ENCODE measurements at places on chromosomes 11 and 22.

GRCh38 chr11:47335733-47336132 lies 16.8 kb downstream of the MYBPC3 start:
- DNase-seq: no peak

- no peak for DNase-seq
Measured at GRCh38 chr11:87128372-87128771, 90.6 kb downstream of the TMEM135 start.

- DNase-seq: no peak
Measured at GRCh38 chr22:39138357-39138997, 14.0 kb downstream of the CBX7 start.

GRCh38 chr11:96257036-96257435 lies 86.0 kb downstream of the MAML2 start:
- no peak for DNase-seq

GRCh38 chr11:316891-317301 lies 3.1 kb downstream of the IFITM1 start:
- no peak for DNase-seq

- DNase-seq: no peak
Measured at GRCh38 chr11:11035331-11035730, 177.5 kb upstream of the ZBED5 start.

- DNase-seq: no peak
Measured at GRCh38 chr11:36056160-36056751, 112.4 kb downstream of the LDLRAD3 start.

DNA sequence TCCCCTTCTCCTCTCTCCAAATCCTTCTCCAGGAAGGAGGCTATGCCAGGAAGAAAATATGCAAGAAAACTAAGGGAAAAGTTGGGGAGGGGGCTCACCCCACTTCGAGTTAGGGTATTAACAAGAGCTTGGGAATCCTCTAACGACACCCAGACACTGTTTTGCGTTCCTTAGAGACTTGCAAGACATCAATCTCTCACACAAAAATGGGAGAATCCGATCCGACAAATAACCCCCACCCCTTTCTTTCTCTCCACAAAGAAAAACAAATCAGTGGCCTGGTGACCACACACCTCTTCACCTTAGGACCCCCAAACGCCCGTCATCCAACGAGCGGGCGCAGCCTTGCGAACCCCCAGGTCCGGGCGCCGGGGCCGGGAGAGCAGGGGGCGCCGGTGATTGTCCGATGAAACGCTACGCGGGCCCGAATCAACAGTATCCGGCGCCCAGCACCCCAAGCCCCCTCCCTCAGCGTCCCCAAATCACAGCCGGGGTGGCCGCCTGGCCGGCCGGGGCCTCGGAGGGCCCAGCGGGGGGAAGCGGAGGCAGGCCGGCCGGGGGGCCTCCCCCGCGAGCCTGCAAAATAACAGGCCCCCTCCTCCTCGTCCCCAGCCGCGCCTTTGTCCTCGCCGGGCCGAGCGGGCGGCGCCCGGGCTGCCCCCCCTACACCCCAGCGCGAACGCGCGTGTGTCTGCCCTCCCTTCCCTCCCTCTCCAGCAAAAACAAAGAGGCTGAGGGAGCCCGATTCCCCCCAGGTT lies 690 bp downstream of the CSNK1E start:
- no peak for DNase-seq

- DNase-seq: no peak
Measured at GRCh38 chr11:48538991-48539390, 50.4 kb downstream of the OR4A47 start.

DNA sequence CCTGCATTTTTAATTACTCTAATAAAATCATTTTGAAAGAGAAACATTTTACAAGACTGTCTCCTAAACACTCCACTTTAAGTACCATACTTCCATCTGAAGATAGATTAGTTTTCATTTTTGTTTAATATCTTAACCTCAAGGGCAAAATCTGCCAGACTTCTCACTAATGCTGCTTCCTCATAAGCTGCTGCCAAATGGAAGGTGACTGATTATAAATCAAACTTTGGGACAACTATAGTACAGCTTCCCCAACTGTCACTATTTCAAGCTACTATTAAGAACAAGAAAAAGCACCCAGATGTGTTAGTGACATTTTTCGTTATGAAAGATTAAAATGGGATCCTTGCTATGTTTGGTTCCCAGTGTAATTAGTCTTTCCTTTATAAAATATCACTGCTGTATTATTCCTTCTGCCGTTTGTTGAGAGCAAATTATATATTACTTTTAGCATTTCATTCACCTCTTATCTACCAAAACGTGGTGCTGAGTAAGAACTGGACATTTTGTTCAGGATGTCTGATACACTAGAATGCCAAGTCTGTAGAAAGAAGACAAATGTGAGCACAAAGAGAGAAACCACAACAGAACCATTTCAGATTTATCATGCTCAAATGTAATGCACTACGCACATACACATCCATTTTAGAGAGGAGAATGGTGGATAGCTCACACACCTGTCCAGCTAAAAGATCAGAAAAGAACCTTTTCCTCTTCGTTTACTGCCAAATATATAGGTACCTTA lies 312.2 kb upstream of the C11orf87 start:
- DNase-seq: no peak

- no peak for DNase-seq
Measured at GRCh38 chr22:33903012-33903411, 17.3 kb downstream of the LARGE1 start.

DNA sequence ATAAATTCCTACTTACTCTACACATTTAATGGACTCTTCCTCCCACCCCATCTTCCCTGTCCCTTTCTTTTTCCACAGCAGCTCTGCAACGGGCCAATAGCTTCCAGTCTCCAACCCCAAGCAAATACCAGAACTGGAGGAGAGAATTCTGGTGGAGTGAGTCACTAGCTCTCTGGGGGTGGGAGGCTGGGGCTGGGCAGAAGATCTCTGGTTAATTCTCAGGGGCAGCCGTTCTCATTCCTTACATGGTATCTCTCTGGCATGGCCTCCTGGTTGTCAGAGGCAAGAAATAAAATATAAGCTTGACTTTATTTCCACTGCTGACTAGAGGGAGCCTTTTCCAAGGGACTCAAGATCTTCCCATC lies 90.4 kb upstream of the PARVA start:
- DNase-seq: no peak

GRCh38 chr11:18171377-18172000 lies 1.1 kb upstream of the MRGPRX4 start:
- DNase-seq: no peak

DNA sequence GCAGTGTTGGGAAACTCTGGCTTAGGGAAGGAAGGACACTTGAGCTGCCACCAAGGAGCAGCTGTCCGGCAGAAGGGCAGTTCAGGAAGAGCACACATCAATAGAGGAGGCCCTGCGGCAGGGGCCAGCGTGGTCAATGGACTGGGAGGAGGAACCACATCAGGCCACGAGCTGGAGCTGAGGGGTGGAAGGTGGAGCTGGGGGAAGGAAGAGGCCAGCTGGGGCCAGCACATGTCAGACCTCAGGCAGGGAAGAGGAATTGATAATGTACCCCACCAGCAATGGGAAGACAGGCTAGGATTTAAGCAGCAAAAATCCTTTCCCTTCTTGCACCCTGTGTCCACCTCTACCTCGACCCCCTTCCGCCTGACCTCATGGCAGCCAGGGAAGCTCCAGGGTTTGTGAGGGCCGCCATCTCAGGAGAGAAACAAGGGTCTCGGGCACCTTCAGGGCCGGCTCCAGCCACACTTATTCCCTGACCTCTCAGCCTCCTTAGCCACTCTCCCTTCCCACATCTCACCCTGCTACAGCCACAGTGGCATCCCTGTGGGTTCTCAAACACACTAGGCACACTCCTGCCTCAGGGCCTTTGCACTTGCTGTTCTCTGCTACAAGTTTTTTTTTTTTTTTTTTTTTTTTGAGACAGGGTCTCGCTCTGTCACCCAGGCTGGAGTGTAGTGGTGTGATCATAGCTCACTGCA lies 157.8 kb upstream of the GRK3 start:
- DNase-seq: no peak

- no peak for DNase-seq
Measured at GRCh38 chr11:60761436-60762190, 4.9 kb downstream of the MS4A15 start.

DNA sequence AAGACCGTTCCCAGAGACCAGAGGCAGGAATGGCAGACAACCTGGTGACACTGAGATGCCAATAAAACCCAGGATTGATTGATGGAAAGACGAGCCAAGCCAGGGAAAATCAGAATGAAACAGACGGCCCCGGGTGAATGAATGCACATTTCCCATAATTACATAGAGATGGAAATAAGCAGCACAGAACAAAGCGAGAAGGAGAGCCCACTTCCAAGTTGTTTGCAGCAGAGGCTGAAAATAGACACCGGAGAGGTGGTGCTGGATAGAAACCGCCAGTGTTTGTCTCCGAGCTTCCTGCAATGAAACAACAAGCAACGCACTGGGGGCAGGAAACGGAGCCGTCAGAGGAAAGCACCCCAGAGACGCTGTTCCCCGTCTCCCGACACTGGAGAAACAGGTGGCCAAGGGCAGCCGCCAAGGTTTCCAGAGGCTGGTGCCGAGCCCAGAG lies 406.8 kb downstream of the SHANK2 start:
- no peak for DNase-seq

- DNase-seq: no peak
Measured at GRCh38 chr11:118142809-118143208, 9.8 kb downstream of the SCN4B start.

DNA sequence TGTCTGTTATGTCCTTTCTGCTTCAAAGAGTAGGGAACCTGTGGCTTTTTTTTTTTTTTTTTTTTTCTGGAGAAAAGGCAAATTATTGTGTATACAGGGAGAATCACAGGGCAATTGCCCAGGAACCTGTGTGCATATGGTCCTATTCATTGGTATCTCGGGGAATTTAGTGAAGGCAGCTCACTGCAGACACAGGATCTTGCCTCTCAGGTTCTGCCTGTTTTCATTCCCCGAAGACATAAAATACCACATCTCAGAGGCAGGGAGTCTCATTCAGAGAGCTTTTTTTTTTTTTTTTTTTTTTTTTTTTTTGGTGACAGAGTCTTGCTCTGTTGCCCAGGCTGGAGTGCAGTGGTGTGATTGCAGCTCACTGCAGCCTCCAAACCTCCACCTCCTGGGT lies 88.3 kb downstream of the OSBP2 start:
- no peak for DNase-seq

GRCh38 chr11:35148163-35148837 lies 9.3 kb downstream of the CD44 start:
- DNase-seq: peak; percentile 57

DNA sequence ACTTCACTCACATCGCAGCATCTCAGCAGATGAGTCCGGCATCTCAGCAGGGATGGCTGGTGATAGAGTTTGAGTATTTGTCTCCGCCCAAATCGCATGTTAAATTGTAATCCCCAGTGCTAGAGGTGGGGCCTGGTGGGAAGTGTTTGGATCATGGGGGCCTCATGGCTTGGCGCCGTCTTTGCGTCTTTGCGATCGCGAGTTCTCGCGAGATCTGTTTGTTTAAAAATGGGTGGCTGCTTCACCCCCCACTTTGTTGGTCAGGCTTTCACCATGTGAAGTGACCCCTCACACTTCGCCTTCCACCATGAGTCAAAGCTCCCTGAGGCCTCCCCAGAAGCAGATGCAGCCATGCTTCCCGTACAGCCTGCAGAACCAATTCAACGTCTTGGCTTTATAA lies 3.0 kb upstream of the RRP7A start:
- no peak for DNase-seq

DNA sequence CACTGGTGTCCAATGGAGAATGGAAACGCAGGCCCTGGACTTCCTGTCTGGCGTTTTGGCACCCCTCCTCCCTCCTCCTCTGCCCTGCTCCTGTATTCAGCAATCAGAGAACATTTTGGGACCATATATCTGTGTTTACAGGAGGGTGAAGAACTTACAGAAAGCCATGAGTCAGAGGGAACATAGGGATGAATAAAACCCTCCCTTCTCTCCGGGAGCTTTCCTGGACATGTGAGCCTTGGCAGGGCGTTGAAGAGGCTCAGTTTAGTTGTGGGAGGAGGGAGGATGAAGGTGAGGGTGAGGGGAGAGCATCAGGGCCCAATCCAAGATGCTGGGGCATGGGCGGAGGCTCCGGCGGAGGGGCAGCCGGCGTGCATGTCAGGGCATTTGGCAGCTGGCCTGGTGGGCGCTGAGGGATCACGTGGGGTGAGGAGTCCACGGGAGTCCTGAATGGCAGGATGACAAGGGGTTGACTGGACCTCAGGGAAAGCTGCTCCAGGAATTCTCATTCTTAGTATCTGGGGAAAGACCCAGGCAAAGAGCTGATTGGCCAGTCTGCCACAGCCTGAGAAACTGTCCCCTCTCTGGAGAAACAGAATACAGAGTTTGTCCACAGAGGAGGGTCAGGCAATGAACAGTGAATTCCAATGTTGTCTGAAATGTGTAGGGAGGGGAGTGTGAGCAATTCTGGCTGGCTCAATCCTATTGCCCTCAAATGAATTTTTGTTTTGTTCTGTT lies 28.9 kb downstream of the MICAL2 start:
- DNase-seq: no peak

DNA sequence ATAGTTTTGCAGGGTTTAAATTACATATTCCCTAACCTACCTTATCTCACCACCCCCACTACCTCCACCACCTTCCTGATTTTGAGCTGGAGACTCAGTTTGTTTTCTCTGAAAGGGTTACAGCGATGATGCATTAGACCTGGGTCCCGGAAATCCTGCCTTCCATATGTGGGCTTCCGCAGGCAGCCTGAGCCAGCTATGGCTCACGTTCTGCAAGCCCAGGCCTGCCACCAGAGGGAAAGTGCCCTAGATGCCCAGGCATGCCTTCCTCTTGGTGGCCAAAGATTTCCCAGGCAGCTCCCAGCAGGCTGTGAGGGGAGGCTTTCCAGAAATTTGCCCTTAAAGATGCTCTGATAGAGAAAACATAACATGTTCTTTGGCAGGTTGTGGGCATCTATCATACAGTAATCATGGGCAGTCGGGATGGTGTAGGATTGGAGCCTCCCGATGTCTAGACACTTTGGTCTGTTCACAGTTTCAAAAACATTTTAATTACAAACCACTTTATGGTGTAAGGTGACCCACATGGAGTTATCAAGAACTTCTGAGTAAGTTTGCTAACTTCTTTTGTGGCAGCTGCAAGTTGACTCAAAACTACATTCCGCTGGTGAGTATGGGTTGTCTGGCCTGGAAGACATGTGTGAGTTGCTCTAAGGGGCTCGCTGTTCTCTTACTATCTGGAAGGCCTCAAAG lies 79.3 kb downstream of the MICAL2 start:
- no peak for DNase-seq

- no peak for DNase-seq
Measured at GRCh38 chr22:47295226-47295901, 532.9 kb downstream of the TBC1D22A start.
